Stimulated activated CD4-positive, alpha-beta T cell treated with anti-CD3 and anti-CD28 coated beads, Interleukin-2, amount 100 ng/mL, for 24 hours (primary cell): ENCODE measurements at places on chromosomes 1 and 21.

- DNase-seq = no peak
Measured at GRCh38 chr1:200172311-200172710, 144.8 kb downstream of the NR5A2 start.

DNA sequence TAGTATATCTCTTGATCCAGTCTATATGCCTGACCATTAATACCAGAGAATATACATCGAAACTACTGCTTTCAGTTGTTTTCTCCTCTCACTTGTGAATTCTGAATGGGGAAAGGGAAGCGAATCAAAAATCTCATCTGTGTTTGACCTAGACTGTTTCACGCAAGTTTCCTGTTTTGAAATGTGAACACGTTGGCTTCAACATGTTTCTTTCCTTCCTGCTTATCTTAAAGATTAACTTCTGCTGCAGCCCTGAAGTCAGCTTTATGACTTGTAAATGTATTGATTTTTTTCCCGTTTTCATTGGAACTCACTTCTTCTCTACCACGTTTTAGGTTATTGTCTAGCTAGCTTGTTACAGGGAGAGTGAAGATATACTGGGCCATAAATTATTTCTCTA, 49.9 kb downstream of the SNX27 start:
- DNase-seq = no peak

DNA sequence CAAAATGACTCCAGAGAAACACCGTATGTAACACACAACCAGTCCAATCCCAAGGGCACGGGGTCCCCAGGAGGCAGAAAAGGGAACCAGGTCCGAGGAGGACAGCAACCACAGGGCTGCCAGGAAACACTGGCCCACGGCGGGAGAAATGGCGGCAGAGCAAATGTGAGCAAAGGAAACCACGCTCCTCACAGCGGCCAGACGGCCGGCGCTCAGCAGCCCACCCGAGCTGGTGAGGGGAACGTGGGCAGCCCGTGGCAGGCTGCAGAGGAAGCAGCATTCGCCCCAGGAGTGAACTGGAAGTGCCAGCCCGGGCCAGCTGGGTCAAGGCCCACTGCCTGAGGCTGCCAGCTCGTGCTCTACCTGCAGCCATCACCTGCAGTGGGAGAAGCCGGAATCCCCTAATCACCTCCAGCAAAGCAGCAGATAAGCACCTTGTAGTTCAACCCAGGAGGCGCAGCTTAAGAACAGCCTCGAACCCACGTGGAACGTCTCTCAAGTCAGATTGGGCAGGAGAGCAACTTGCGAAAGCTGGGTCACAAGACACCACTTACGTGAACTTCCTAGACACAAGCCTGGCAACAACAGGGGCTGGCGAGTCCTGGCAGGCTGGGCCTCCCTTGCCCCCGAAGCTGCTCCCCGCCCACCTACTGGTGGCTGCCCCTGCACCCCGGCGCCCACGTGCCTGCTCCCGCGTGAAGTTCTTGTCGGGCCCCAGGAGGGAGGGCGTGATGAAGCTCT, 6.7 kb downstream of the SLC19A1 start:
- DNase-seq = no peak

GRCh38 chr1:24203404-24203803, 16.3 kb upstream of the IFNLR1 start:
- peak; percentile 33 for DNase-seq

- DNase-seq = no peak
Measured at GRCh38 chr1:218112862-218113261, 172.2 kb upstream of the RRP15 start.

DNA sequence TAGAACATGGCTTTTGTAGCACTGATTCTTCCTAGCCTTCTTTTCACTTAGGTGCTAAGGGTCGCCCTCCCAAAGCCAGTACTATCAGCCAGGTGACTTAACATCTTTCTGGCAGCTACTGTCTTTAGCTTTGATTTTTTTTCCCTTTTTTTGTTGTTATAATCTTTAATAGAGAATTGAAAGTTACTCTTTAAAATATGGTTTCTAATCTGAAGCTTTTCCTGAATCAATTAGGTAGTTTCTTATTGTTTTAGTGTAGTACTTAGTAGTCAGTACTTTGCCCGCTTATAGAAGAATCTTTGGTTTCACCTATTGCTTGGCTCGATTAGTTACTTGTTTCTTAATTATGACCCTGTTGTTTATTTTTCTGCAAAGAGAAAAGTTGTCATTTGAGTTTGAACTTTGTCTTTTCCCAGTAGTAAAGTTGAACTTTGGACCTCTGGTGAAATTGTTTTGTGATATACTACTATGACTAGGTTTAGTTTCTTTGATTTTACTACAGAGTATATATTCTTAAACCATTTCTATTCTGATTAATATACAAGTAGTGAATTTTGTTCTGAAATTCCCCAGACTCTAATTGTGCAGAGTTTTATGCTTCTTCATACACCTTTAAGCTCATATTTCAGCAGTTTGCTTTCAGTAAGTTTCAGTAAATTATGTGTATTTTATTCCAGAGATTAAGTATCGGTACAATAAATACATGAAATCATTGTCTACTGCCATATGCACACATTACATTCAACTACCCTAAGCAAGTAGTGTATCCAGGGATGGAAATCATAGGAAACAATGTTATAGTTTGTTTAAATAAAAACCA, 3.9 kb downstream of the MAGI3 start:
- no peak for DNase-seq

- DNase-seq = no peak
Measured at GRCh38 chr1:81029266-81029665, 771.5 kb upstream of the ADGRL2 start.

GRCh38 chr21:15063814-15064575, 805 bp downstream of the NRIP1 start:
- DNase-seq = peak; percentile 29

DNA sequence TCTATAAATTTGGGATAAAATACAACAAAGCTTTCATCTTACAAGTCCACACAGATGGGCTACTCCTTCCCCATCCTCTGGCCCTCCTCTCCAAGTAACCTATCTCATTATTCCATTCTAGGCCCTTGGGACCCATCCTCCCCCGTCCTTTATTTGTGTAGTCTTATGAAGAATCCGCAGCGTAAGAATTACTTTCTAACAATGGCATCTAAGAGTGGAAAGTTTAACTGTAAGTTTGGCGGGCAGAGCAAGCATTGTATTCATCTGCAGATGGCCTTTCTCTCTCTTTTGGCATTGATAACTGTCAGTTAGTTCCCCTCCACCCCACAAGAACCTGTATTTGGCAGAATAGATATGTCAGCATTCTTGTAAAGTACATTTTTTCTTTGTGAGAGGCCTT, 91.9 kb upstream of the TSPAN2 start:
- DNase-seq = no peak

DNA sequence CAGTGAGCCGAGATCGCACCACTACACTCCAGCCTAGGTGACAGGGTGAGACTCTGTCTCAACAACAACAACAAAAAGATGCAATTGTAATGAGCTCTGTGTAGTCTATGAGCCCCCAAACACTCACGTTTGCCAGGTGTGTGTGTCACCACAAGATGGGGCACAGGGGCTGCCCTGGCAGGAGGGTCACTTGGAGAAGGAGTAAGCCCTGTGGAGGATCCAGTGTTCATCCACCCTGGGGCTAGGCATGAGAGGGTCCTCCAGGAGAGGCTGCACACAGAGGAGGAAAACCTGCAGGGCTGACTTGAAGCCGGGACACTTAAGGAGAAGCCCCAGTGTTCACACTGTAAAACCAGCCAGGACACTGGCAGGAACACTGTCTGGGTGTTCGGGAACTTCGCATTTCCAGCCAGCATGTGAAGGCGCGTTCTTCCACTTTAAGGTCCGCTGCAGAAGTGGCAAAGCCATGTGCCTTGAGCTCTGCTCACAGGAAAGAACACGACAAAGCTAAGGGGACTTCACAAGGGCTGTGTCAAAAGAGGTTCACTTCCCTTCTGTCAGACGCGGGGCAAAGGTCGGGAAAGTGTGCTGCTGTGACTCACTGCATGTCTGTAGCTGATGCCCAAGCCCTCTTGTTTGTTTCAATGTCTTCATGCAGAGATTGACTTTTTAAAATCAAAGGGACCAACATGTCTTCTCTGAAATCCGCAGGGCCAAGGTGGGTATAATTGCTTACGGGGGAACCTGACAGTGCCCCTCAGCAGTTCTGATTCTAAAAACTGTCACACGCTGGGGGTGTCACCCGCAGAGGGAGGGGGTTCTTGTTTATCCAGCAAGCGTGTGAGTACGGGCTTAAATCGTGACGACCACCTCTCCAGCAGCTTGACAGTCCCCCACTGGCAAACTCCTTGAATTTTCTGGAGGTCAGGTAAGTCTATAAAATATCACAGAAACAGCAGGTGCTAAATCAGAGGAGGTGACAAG, 102.8 kb downstream of the RIPK4 start:
- no peak for DNase-seq

- DNase-seq = no peak
Measured at GRCh38 chr1:184392779-184393522, 6.1 kb downstream of the C1orf21 start.

- no peak for DNase-seq
Measured at GRCh38 chr1:230414694-230415093, 11.4 kb downstream of the PGBD5 start.

DNA sequence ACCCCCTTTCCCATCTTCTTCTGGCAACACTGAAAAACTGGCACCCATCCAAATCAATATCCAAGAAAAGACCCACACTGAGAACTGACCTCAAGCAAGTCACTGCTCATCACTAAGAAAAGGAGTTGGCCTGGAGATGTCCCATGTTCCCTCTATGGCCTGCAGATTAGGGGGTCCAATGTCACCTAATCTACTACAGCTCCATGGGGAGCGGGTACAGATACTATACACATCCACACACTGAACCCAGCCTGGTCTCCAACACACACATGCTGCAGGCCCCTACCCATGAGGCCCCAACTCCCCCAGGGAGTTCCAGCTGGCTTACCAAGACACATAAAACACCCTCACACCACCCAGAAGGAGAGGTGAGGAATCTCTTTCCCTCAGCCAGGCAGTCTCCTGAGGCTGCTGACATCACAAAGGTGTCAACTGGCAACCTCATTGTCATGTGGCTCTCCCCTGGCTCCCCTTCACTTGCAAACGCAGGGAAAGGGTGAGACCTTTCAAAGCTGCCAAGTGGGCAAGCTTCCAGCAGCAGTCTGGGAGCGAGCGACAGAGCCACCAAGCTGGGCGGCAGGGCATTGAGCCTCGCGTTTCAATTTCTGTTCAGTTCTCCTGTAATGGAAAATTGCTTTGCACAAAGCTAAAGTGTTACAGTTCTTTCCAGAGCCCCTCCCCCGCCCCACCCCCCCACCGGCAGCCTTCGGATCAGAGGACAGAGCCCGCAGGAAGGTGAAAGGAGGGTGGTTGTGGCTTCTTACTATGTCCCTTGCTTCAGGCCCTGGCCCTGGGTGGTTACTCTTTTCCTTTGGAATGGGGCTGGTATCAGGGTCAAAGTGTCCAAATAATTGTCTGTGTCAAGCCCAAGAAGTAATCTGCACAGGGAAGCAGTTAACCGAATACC, at the start of gene LRRC52:
Gene LRRC52 (plus strand): TSS at position 469 of the 907 bp plus-strand sequence. CDS start 297 bp downstream, at position 766.
- DNase-seq = no peak

DNA sequence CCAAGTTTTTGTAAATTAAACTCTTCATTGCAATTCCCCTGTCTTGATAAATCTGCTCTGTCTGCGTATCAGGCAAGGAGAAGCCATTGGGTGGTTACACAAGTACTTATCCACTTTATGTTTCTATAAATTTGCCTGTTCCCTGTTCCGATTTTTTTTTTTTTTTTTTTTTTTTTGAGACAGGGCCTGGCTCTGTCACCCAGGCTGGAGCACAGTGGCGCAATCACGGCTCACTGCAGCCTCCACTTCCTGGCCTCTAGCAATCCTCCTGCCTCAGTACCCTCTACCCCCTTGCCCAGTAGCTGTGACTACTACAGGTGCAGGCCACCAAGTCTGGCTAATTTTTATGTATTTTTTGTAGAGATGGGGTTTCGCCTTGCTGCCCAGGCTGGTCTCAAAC, 11.1 kb upstream of the CSRP1 start:
- DNase-seq = no peak

GRCh38 chr1:203467550-203467921, 8.1 kb upstream of the PRELP start:
- DNase-seq = no peak

- DNase-seq = no peak
Measured at GRCh38 chr1:51842261-51842660, 36.3 kb downstream of the NRDC start.

DNA sequence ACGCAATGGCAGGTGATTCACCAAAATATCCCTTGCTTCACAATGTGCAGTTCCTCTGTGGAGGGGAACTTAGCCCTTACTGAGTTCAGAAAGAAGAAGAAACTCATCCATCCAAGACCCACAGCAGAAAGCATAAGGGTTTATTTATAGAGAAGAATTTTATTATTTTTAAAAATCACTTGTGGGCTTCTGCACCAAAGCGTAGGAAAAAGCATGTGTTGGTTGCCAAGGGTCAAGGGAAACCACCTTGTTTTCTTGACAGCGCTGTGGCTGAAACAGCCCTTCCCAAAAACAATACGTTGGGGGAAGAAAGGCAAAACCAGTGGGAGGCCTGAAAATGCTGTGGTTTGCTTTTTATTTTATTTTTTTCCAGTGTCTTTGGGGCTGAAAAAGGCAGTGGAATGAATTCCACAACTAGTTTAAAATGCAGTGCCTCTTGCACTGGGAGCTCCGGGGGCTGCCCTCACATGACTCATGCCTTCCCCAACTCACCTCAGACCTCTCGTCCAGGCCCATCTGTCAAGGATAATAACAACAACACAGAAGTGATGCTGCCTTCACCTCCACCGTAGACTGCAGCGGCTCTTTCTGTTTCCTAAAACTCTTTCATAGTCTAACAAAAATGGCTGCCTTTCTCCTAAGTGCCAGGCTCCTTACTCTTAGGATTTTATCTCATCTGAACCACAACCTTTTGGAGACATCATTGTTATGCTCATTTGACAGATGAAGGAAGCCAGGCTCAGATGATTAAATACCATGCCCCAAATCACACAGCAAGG, 224.2 kb upstream of the JUN start:
- DNase-seq = peak; percentile 35

- no peak for DNase-seq
Measured at GRCh38 chr1:24558455-24558854, 2.6 kb downstream of the NCMAP start.
